ENCODE measurements at places on chromosomes 6 and 20.
A peak's percentile ranks its signal among the peaks of the same experiment; 100 is the strongest.

DNA sequence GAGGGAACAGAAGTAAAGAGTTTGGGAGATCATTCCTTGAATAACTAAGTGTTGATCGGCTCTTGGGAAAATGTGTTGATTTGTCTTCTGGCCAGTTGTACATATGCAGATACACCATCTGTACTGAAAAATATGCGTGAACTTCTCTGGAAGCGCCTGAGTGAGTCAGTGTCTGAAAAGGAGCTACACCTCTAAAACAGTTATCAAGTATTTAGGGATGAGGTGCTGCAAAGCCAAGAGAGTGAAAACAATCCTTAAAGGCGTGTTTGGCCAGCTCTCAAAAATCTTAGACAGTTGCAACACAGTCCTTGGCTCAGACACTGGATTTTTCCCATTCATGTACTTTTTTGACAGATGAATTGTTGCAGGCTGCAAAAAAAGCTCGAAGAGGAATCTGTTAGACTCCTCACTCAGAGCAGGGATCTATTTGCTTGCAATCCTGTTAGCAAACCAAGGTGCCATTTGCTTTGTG is 61.3 kb downstream of the BMP6 start:
- peak; percentile 78 for DNase-seq

GRCh38 chr20:50704971-50705370 is 13.6 kb upstream of the RIPOR3 start:
- peak; percentile 23 for DNase-seq

DNA sequence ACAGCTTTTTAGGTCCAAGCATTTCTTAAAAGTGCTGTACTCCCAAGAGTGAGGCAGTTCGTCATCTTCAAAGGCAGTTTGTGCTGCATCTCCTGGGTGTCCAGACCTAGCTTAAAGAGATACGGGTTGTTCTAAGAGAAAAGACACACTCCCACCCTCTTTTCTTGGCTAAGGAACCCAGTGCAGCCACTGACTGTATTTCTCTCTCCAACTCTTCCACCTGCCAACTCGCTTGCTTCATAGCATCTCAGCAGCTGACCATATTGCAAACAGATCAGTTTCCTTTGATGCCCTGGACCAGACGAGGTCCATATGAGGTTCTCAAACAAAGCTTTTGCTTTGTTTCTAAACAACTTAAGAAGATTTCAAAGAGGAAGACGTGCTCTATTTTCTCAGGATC is 101.1 kb downstream of the ISM1 start:
- no peak for DNase-seq

DNA sequence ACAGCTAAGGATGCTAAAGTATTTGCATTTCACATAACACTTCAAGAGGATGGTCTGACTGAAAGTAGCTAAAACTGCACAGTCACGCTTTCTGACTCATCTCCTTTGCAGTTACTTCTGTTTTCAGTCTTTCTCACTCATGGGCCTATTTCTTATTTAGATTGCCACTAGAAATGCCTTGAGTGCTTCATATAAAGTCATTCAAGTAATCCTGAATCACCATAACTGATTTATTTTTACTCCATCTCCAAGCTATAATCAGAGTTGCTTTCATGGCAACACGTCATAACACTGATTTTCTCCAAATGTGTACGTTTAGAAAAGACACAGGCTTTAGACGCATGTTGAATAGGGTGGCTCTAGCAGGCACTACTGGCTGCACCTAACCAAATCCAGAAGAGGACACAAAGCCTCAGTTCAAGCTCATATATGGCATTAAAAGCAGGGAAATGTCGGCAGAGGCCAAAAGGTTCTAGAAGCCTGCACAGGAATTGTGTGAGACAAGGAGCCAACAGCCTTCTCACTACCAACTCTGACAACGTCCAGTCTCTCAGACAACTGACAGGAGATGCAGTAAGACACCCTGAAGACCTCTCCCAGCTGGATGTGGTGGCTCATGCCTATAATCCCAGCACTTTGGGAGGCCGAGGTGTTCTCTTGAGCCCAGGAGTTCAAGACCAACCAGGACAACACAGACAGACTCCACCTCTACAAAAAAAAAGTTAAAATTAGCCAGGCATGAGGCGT is 64.1 kb upstream of the BEND6 start:
- peak; percentile 94 for DNase-seq

DNA sequence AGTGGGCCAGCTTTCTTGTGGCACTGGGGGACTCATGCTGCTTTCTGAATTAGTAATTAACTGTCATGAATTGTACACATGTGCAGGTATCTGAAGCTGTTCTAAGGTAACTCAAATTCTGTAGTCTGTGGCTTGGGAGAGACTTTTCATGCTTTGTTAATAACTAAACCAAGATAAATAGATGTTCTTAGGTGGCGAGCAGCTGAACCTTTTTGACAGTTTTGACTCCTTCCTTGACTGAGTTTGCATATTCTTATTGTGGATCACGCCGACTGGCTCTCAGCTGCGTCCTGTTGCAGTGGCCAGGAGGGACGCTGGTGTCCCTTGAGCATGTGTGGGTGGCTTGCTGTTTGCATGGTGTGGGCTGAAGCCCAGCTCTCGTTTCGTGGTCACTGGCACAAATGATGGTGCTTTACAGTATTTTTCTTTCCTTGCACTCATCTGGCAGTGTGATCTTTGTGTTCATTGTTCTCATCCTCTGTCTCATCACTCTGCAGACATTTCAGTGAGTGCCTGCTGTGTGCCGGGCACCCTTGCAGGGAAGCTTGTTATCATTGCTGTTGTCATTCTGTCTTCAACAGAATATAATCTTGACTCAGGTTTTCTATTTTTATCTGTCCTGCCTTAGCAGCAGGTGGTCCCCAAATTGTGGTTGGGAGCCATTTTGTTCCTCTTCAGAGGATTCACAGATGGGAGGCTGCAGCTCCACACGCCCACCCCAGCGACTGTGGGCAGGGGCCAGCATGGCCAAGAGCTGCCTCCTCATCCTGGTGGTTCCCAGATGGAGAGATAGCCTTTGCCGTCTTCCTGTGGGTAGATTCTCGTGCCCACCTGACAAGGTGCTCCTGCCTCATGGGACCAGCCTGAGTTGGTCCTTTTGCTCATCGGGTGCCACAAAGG is 39.6 kb downstream of the DUSP22 start:
- no peak for DNase-seq

DNA sequence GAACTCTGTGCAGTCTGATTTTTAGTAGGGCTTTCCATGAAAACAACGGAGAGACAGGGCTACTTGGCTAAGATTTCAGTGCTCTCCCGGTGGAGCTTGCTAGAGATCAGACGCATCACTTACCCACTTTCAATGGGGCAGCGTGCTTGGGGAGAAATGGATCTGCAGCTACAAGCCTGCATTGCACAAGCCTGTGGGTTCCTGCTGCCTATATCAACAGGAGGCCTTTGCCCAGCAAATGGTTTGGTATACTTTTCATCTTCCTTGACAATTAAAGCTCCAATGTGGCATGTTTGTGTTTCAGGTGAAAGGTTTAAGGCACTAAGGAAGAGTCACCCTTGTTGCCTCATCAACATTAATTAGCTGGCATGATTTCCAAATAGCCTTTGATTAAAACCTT is 136.0 kb upstream of the FOXQ1 start:
- no peak for DNase-seq

Measured in fibroblast of skin of back (primary cell).